ENCODE measurements at places on chromosomes 16 and 17. TPM values are rescaled to one million over a fixed set of nuclear protein-coding genes. Genes with fewer than 3 reads are reported as not detected.

The MMP25 gene
- total RNA-seq, result not detected

The SPSB3 gene
- total RNA-seq, result 10.6 TPM

The MSRB1 gene
- total RNA-seq, result 17.0 TPM

The CCDC78 gene
- total RNA-seq, result 0.56 TPM

The GCGR gene
- total RNA-seq, result not detected

The PHB1 gene
- total RNA-seq, result 304 TPM

The LPO gene
- total RNA-seq, result not detected

The ARHGDIG gene
- 0.36 TPM for total RNA-seq

The EXOC7 gene
- total RNA-seq, result 118 TPM

The EIF1 gene
- 89.4 TPM for total RNA-seq

The TP53TG3B gene
- total RNA-seq, result not detected

The SARM1 gene
- 3.4 TPM for total RNA-seq

The RAB11FIP4 gene
- total RNA-seq, result 1.1 TPM

The SLC16A13 gene
- total RNA-seq, result under 0.01 TPM

The AMZ2 gene
- total RNA-seq, result 90.2 TPM

The MT1A gene
- not detected for total RNA-seq

The PRM3 gene
- total RNA-seq, result not detected

The C17orf78 gene
- not detected for total RNA-seq

The SLC12A3 gene
- not detected for total RNA-seq

The SLC47A1 gene
- total RNA-seq, result not detected

The FBXW10 gene
- not detected for total RNA-seq

The AXIN1 gene
- total RNA-seq, result 11.9 TPM

The EFCAB5 gene
- not detected for total RNA-seq

The FSCN2 gene
- 0.28 TPM for total RNA-seq

The CACNG1 gene
- total RNA-seq, result not detected

The SLC5A10 gene
- not detected for total RNA-seq

The TSPAN10 gene
- 1.4 TPM for total RNA-seq

The UBALD1 gene
- total RNA-seq, result 1.9 TPM

The OTOP2 gene
- total RNA-seq, result not detected

The ODAD4 gene
- 0.56 TPM for total RNA-seq

The ICAM2 gene
- 0.28 TPM for total RNA-seq

The CYB561 gene
- 2.5 TPM for total RNA-seq

The PMFBP1 gene
- under 0.01 TPM for total RNA-seq

The SLC2A4 gene
- under 0.01 TPM for total RNA-seq

The SLC9A5 gene
- total RNA-seq, result 1.8 TPM

The IGFALS gene
- not detected for total RNA-seq

The MSLN gene
- not detected for total RNA-seq

The CA7 gene
- total RNA-seq, result not detected

The CWC25 gene
- 9.1 TPM for total RNA-seq

The FOXO3B gene
- total RNA-seq, result 5.6 TPM

The ZNF750 gene
- not detected for total RNA-seq

The TMEM98 gene
- 173 TPM for total RNA-seq

The KRTAP1-5 gene
- total RNA-seq, result 34.8 TPM

All from IMR-90 (cell line).